Psoas muscle (tissue), 8 donors: ENCODE measurements at places on chromosomes 2 and 18. TPM values are rescaled to one million over a fixed set of nuclear protein-coding genes. Genes with fewer than 3 reads are reported as not detected.
A peak's percentile ranks its signal among the peaks of the same experiment; 100 is the strongest.

DNA sequence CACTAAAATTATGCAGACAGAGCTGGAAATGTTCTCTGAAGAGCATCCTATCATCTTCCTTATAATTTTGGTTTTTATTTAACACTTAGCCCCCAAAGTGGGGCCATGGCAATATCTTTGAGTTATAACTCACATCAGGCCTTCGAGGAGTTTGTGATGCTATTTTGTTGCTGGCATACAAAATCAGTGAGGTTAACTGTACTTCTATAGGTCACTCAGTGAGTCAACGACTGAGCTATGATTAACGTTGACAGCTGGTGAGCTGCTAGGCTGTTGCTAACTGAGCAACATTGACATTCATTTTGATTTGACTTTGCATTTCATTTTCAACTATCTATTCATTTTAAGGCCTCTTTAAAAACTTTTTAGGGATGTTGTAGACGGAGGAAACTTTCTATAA, 50.0 kb downstream of the GPD2 start:
- no peak for DNase-seq

Gene LTBP1
- total RNA-seq: 17.4 TPM

DNA sequence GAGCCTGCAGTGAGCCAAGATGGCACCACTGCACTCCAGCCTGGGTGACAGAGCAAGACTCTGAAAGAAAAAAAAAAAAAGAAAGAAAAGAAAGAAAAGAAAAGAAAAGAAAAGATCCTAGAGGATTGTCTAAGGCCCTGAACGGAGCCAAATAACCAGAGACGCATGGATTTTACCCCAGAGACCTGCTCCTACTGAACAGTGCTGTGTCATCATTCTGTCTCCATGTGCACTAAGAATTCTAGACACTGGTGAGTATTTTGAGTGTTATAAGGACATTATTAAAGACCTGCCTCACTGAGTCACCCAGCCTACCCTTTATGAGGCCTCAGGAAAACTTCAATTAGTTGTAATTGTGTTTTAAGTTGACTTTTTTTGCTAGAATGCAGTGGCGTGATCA, 61.9 kb upstream of the RIOK3 start:
- DNase-seq: no peak

Gene SANBR
- 5.0 TPM for total RNA-seq

Gene ARHGAP15
- total RNA-seq: 2.8 TPM

DNA sequence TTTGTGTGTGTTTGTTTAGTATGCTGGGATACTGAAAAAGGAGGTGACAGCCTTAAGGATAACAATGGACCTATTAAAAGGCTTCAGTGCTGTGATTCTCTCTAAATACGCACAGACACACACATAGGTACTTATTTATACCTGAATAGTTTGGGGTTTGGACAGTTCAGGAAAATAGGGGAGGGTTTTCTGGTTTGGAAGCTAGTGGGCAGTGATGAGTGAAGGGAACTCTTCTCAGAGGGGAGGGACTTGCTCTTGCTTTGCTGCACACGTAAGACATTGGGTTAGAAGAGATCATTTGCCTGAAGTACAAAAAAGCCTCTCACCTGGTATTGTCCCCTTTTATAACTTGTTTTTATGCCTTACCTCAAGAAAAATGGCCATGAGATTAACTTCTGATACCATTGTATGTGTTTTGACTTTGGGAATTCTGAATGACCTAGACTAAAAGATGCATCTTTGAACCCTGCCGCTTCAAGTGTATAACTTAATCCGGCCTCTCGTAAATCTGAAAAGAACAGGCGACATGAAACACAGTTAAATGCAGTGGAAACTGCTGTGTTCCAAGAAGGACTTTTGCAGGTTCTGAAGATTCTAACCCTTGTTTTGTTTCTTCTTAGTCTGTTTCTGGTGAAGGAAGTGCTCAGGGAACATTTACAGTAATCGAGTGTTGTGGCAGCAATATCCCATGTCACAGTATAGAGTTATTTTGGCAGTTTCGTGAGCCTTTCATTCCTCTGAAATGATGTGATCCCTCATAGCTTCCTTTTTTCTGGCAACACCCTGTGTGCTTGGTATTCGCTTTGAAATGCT, 2.5 kb downstream of the CRIM1 start:
- DNase-seq: no peak

- DNase-seq: no peak
These were observed 5.7 kb downstream of the CHPF start for GRCh38 chr2:219537657-219538488.

DNA sequence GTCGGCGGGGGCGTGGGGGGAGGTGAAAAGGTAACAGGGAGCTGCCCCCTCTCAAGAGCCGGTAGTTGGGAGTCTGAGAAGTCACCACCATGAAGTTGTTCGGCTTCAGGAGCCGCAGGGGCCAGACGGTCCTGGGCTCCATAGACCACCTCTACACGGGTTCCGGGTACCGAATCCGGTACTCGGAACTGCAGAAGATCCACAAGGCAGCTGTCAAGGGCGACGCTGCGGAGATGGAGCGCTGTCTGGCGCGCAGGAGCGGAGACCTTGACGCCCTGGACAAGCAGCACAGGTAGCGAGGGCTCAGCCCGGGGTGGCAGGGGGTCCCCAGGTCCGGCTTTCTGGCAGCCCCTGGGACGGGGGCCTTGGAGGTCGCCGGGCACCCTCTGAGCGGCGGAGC, 47.1 kb upstream of the ZNF519 start:
- no peak for DNase-seq

GRCh38 chr18:43846299-43846698, 569.0 kb upstream of the SYT4 start:
- DNase-seq: no peak

- no peak for DNase-seq
These were observed 109.9 kb downstream of the SLC4A3 start for GRCh38 chr2:219737270-219737691.

GRCh38 chr2:73004889-73005596, 66.5 kb downstream of the SFXN5 start:
- no peak for DNase-seq

GRCh38 chr18:45836242-45837205, 11.0 kb downstream of the SIGLEC15 start:
- no peak for DNase-seq

GRCh38 chr2:238881353-238882081, 33.6 kb downstream of the TWIST2 start:
- no peak for DNase-seq

GRCh38 chr2:179532863-179533278, 268.2 kb upstream of the SESTD1 start:
- no peak for DNase-seq

- DNase-seq: no peak
These were observed 311.2 kb upstream of the PKDCC start for GRCh38 chr2:41736586-41736985.

GRCh38 chr2:89821455-89821945, 1130.0 kb downstream of the RPIA start:
- no peak for DNase-seq

Gene STON1
- 1.8 TPM for total RNA-seq

Gene CEBPZ
- total RNA-seq: 70.4 TPM

- no peak for DNase-seq
These were observed 143.1 kb downstream of the FHOD3 start for GRCh38 chr18:36440614-36441013.

Gene KCNK3
- 0.12 TPM for total RNA-seq

Gene SLC8A1
- 3.7 TPM for total RNA-seq

DNA sequence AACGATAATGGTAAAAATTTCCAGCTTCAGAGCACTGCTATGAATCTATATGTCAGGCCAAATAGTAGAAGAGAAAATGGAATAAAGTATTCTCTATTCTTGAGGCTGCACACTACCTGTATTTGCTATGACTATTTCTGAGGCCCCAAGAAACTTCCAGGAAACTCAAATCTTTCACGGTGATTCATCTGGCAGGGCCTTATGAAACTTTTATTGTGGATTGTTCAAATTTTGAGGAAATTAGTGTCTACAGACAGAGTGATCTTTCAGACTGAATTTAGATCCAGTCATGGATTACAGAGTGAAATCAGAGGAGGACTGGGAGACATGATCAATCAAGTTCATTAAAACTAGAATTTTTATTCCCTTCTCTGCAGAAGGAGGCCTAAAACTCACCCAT, 4.1 kb upstream of the VSNL1 start:
- DNase-seq: no peak

DNA sequence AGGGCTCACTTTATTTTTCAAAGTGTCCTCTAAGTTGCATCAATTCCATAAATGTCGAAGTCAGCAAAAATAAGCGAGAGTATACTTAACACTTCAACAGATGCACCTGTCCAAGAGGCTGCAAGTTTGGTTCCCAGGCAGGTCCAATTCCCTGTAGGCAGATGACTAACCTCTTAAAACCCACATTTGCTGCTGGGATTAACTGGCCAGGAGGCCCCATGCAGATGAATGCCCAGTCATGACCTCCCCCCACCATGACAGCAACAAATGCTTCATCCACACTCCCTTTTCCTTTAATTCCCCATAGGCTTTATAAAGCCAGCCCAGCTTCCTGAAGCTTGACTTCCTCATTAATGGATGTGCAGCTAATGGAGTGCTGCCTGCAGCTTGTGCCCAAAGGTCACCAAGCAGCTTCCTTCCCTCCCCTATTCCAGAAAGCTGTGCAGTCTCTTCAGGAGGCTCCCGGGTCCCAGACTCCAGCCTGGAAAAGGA, 35.7 kb downstream of the REEP1 start:
- DNase-seq: no peak

- no peak for DNase-seq
These were observed 9.0 kb upstream of the HAAO start for GRCh38 chr2:42801381-42801780.

- no peak for DNase-seq
These were observed 140.5 kb downstream of the ST6GAL2 start for GRCh38 chr2:106745468-106745867.

Gene ITGB6
- 4.6 TPM for total RNA-seq

DNA sequence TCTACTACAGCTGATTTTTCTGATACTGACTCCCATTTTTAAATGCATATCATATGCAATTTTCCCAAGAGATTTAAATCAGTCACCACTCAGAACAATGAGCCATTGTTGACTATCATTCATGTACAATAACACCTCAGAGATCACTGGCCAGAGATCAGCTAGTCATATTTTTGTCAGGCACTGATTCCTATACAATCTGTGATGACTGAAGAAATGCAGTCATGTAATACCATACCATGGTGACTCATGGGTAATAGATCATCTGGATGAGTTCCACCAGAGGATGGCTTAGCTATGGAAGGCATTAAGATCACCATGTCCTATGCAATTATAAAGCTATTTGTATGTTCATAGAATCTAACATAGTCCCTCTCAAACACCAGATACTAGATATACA, 285.7 kb upstream of the DCC start:
- no peak for DNase-seq

Gene PROM2
- total RNA-seq: 0.82 TPM

- DNase-seq: no peak
These were observed 473.9 kb upstream of the SYT4 start for GRCh38 chr18:43751203-43751602.

DNA sequence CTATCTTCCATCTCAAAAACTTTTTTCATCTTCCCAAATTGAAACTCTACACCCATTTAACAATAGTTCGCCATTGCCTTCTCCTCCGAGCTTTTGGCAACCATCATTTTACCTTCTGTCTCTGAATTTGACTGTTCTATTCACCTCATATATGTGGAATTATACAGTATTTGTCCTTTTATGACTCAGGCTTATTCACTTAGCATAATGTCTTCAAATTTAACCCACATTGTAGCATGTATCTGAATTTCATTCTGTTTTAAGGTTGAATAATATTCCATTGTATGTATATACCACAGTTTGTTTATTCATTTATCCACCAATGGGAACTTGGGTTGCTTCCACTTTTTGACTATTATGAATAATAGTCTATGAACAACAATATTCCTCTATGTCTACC, 233.9 kb downstream of the GPD2 start:
- no peak for DNase-seq

- DNase-seq: peak; percentile 84
These were observed 35.4 kb downstream of the TOGARAM2 start for GRCh38 chr2:29016504-29016903.

DNA sequence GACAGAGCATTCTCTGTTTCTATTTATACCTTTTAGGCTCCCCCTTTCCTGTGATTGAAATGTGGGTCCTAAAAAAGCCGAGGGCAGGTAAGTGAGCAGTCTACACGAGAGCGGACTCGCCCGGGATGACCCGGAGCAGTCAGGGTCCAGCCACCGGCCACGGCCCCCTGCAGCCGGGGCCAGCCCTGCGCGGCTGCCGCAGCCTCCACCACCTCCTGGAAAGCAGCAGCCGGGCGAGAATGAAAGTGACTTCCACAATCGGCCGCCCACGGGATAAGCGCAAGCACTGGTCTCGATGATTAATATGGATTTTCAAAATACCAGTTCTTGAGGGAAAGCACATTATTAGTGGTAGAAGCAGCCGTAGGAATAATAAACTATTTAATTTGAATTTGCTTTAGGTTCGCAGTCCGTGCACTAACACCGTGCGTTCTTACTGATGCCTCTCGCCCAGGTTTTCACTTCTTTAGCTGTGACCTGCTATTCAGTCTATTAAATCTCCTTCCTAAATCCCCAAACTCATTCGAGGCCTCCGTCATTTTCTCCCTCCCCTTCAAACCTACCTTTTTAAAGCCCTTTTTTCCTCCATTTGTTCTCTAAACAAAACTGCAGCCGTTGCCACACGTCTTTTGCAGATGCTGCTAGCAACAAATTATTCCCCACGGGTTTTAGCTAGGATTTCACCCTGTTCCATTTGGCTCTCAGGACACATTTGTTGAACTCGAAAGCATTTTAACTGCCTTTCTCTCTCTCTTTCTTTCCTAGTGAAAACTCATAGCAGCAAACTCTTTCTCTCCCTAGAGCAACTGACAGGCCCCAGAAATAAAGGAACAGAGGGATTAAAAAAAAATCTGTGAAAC, 1015.1 kb upstream of the PIK3C3 start:
- no peak for DNase-seq

DNA sequence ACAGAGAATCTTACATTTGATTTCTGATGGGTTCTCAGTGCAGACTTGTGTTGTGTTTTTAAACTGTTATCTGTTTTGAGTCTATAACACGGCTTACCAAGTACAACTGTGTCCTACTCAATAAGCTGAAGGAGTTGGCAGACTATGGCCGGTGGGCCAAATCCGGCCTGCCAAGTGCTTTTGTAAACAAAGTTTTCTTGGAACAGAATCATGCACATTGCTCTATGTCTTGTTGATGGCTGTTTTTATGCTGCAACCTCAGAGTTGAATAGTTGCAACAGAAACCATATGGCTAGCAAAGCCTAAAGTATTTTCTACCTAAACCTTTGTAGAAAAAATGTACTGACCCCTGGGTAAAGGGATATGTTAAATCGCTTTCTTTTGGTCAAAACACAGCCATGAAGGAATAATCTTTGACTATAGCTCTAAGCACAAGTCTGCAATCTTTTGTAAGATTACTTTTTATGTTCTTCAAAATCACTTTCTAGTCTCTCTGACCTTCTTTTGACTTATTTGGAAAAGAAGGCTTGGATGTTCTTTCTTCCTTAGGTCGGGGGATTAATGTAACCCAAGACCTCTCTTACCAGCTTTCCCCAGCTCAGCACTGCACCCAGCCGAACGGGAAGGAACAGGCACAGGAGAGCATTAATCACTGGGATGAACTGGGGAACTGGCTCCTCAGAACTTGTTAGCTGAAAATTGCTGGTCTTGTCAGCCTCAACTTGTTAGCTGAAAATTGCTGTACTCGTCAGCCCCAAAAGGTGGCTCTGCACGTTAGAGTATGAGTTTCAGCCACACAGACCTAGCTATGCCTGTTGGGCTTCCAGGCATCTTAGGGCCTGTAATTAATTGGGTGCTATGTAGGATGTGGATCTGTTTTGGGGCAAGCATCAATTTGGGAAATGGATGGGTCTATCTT, 75.4 kb downstream of the CD8B2 start:
- DNase-seq: no peak

- DNase-seq: no peak
These were observed 236.2 kb downstream of the IKZF2 start for GRCh38 chr2:212915121-212915782.

Gene SMC6
- total RNA-seq: 9.3 TPM

GRCh38 chr2:62698653-62699052, 6.9 kb upstream of the EHBP1 start:
- no peak for DNase-seq
